ENCODE measurements at places on chromosomes 5 and 9. TPM values are rescaled to one million over a fixed set of nuclear protein-coding genes. Genes with fewer than 3 reads are reported as not detected.

- ATAC-seq = peak; percentile 53
Measured at GRCh38 chr5:170522211-170523141, 18.7 kb downstream of the KCNIP1 start.

DNA sequence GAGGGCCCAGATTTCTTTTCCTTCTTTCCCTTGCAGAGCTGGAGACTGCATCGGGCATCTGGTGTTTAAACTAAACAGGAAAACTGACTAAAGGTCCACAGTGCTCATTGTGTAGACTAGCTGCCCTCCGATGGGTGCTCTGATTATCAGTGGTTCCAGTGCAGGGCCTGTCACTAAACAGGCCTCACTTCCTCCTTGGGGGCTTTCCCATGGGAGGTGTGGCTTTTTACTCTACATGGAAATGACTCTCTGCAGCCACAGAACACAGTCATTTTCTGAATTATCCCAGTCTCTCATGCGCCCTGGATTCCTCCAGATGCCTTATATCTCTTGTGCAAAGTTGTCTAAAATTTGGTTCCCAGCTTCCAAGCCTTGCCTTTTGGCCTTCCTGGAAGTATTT, 199.2 kb downstream of the TRIO start:
- no peak for ATAC-seq

DNA sequence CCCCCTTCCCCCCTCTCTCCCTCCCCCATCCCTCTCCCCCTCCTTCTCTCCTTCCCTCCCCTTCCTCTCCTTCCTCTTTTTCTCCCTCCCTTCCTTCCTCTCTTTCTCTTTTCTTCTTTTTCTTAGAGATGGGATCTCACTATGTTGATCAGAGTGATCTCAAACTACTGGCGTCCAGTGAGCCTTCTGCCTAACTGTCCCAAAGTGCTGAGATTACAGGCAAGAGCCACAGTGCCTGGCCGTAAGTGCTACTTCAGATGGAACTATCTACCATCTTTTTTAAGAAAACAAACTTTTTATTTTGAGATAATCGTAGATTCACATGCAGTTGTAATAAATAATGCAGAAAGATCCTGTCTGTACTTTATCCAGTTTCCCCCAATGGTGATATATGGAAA, 6.3 kb downstream of the RCL1 start:
- no peak for ATAC-seq

- ATAC-seq = no peak
Measured at GRCh38 chr5:83498585-83498984, 27.0 kb downstream of the VCAN start.

DNA sequence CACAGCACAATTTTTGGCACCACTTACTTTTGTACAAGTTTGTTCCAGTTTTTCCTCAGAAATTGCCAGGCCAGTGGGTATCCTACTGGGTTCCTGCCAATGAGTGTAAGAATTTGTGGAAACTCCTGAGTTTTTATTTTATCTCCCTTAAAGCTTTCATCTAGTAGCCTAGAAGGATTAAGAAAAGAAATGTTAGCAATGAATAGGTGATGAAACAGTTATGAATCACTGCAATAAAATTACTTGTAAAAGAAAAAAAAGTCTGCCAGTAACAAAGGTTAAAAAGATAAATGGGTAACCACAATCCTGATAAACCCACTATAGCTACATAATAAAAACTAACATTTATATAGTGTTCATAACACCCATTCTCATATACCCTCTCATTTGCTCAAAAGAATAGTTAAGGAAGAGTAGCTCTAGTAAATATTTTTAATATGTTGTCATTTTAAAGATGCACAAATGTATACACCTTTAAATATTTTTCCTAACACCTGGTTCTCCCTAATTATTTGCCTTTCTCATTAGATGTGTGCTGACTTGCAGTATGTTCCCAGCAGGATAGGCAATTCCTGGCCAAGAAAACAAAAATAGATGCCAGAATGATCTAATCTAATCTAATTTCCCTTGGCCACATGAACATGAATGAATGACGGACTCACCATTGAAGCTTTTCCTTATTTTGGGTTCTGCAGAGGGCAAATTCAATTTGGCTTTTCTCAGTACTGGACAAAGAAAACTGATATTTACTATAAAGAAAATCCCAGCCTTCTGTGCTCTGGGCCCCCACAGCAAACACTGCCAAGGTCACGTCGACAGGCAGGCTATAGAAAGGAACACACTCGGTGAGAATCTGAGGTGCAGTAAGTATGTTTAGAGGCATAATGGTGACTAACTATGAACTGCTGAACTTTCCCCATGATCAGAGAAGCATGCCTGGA, 26.4 kb downstream of the ERAP1 start:
- ATAC-seq = no peak

GRCh38 chr9:98201102-98201501, 8.7 kb upstream of the CORO2A start:
- no peak for ATAC-seq

DNA sequence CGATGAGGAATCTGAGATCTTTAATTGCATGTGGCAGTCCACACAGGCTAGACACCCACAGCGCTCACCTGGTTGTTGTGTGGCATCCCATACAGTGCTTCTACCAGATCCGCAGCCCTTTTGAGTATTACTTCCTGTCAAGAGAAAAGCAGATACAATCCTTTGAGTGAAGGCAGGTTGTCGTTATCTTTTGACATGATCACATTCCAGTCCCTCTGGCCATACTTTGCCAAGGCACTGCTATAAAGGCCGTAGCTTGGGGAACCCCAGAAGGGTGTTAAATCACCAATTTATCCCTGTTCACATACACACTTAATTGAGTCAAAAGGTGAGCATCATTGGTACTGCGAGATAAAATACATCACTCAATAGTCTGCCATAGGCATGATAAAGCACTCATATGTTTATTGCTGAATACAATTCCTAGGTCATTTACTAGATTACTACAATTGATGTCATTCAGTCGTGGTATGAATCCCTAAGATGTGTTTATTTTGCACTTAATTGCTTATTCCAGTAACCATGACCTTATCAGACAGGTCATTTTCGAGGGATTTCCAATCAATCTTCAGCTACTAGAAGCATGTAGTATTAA, 385.6 kb downstream of the EBF1 start:
- peak; percentile 21 for ATAC-seq

DNA sequence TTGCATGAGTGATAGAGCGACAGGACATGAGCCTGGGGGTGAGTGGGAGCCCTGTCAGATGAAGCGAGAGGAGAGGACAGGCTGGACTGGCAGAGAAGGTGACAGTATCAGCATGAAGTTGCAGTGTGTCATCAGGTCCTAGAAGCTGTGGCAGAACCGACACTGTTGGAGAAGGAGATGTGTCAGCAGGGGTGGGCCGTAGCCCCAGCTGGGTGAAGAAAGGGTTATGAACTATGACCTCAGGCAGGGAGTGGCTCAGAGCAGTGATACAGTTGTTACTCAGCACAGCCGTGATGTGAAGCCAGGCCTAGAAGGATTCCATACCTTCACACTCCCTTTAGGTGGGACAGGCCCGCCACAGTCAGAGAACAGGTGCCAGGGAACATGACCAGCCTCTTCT, 7.6 kb downstream of the PCYOX1L start:
- no peak for ATAC-seq

DNA sequence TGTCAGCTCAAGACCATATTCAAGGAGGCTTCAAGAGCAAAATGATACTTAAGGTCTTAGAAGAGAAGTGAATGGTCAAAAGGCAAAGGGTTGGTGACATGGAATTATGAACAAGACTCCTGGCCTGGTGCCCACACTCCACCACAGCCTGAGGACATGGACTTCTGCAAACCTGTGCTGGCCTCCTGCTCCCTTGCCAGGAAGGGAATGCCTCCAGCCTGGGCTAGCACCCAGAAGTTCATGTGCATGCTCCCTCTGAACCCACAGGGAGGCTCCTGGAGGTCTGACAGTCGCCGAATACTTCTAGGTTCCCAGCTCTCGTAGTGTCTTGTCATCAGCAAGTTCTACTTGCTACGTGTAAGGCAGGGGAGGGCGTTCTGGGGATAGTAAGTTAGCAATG, 156.7 kb downstream of the FSTL4 start:
- ATAC-seq = peak; percentile 73

- ATAC-seq = peak; percentile 78
Measured at GRCh38 chr5:74127381-74128320, 501.7 kb downstream of the ARHGEF28 start.

DNA sequence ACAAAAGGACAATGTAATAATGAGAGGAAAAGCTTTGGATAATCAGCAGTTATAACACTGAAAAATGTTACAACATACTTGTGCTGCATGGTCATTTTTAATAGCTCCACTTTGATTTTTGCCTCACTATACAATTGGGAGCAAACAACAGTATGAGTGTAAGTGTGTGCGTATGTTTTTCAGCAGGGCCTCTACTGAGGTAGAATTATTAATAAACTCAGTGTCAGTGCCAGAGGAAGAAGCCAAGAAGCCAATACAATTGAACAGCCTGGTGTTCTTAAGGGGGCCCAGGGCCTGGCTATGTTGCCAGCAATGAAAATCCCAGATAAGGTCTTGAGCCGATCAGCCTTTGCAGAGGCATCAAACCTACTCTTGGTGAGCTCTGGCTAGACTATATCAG, 16.1 kb upstream of the RLN1 start:
- no peak for ATAC-seq

DNA sequence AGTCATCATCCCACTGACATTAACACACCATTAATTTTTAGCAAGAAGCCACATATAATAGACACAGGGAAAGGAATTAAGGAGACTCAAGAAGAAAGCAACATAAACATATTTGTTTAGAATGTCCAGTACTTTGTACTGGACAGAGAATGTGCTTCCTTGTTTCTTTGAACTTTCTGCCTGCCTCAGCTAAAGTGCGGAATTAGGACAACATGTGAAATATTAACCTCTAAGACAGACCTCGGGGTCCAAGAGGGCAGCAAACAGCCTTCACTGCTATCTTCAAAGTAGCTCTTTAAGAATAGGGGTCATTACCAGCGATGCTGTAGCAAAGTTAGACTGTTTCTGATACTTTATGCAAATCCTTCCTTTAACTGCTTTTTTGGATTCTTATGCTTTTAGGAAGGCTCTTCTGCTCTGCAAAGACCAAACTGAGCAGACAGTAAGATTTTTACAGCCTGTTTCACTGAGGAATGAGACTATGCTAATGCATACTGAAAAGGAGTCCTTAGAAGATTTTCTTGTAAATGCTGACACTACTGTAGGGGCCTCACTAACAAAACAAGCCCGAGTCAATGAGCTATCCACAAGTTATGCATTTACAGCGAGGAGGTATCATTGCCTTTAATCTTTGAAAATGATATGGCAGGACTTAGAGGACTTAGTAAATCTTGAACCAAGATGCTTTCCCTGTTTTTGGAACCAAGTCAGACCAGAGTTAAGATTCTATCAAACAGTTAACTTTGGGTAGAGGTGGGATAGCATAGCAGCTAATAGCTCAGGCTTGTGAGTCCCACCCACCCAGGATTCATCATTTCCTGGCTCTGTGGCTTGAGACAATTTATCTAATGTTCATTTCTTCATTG, 23.8 kb downstream of the DAB2 start:
- ATAC-seq = peak; percentile 4

- peak; percentile 95 for ATAC-seq
Measured at GRCh38 chr5:140189977-140190871, 15.2 kb downstream of the CYSTM1 start.

DNA sequence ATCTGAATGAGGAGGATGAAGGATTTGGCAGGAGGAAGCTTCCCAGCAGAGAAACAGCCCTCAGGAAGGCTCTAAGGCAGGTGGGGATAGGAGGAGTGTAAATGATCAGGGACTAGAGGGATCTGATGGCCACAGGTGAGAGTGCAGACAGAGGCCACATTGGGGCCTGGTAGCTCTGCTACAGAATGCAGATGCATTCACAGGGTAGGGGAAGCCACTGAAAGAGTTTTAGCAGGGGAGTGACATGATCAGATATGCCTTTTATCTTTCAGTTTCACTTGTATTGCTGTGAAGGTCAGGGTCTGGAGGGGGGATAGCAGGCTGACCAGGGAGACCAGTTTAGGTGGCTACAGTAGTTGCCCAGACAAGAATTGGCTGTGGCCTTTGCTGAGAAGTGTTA, 3.0 kb downstream of the TXNDC15 start:
- ATAC-seq = no peak

DNA sequence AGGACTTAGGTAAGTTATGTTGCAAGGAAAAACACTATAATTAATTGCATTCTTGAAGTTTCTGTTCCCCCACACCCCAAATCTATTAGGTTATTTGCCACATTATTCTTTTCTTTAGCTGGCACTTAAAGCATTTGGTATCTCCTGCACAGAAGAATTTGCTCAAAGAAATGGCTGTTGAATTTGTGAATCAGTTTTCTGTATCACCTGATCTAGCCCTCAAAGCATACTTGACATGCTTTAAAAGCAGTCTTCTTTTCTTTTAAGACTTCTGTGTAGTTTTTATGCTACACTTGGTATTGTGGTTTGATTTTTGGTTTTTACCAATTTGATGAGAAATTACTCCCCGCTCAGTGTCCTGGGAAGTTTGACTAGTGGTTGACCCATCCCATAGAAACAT, 69.1 kb downstream of the RIC1 start:
- no peak for ATAC-seq

- no peak for ATAC-seq
Measured at GRCh38 chr9:122143876-122144405, 15.6 kb downstream of the NDUFA8 start.

DNA sequence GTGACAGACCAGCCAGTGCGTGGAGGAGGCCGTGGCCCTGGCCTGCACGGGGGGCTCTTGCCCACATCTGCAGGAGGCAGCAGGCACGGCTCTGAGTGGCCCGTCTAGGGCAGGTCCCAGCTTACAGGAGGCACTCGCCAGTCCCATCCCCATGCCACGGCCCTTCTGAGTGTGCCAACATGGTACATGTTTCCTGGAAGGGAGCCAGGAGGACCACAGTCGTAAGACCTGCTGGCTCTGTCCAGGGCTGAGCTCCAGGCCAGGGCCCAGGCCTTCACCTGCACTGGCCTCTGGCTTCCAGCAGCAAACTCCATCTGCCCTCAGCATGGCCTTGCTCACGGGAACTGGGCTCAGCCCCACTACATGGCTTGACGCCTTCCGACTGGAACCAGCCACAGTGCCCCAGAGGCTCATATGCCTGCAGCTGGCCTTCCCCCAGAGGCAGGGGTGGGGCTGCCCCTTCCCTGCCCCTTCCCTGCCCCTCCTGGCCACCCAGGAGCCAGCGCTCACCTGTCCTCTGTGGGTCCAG, 3.8 kb downstream of the NKD2 start:
- no peak for ATAC-seq

SLC36A3 gene
- total RNA-seq = 0.49 TPM

SLC6A19 gene
- total RNA-seq = 0.10 TPM

ZNF608 gene
- total RNA-seq = 86.9 TPM

AQP3 gene
- 0.79 TPM for total RNA-seq

LIFR gene
- total RNA-seq = 338 TPM
